ENCODE measurements at places on chromosomes 7 and 10.
A peak's percentile ranks its signal among the peaks of the same experiment; 100 is the strongest.

- DNase-seq = peak; percentile 14
These were observed 1.6 kb downstream of the C1GALT1 start for GRCh38 chr7:7183838-7184463.

DNA sequence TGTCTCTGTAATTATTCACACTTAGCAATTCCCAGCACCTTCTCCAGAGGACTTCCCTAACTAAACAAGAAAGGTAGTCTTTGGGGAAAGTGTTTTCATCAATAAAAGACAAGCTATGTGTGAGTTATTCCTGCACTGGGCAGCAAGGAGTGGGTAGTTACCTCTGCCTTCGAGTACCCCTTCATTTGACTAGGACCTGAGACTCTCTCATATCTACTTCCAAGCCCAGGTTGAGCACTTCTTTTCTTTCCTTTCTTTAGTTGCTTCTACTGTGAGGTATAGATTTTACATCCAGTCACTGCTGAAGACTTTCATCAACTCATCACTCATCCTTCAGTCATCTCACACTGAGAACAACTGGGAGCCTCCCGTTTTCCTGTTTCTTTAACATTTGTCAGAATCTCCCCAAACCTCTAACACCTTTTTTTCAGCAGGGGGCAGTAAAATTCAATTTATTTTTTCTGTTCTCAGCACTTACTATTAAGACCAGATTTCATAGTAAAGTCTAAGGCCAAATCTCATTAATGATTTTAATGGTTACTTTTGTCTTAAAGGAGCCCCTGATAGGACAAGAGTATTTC is 80.1 kb upstream of the PRSS1 start:
- DNase-seq = peak; percentile 27

DNA sequence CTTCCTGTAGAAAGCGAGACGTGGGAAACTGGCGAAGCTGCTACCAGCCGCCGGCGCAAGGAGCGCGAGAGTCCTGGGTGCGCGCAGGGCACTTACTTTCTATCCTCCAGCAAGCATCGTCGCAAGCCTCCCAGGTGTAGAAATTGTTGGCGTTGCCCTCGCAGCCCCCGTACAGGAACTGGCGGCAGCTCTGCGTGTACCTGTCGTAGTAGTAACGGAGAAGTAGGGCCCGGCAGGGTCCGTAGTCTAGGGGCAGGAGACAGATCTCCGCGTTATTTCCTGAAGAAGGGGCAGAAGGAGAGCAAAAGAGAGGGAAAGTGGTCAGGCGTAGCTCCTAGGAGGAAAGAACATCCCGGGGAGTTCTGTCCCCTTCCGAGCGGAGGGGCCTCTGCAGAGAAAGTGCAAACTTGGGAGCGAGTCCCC is 501 bp downstream of the TFPI2 start:
- DNase-seq = no peak

DNA sequence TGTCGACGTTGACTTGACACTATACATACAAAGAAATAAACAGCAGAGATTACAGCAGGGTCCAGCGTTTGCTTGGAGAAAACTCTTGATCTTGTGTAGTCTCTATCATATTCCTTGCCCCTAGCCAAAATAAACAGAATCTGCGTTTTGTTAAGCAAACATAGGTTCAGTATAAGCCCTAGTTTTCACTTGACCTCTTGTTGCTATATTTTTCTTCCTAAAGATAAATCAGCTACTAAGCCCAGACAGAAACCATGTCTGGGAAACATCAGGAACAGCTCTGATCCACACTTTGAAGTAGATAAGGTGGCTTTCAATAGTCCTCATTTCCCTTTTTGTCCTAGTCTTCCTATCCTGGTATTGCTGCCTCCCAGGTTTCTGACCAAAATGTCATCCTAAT is 328.2 kb upstream of the MAGI2 start:
- no peak for DNase-seq

GRCh38 chr7:35717013-35717412 is 22.1 kb upstream of the HERPUD2 start:
- no peak for DNase-seq

DNA sequence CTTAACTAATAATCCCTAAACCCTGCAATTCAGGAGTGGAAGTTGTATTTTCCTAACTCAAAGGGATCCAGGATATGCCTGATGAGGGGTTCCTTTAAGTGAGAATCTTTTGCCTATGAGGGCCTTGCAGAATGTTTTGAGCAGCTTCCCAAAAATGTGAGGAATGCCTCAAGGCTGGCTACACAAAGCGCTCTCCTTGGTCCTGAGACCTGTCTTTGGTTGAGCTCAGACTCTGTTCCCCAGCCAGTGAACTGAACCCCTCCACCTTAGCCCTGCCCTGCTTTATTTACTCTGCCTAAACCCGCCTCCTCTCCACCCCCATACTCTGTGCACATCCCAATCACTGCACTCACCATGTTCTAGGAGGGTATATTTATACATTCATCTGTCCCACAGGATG is 108.6 kb downstream of the NRCAM start:
- DNase-seq = peak; percentile 10

Data from lung microvascular endothelial cell (primary cell).